ENCODE measurements at places on chromosomes 7 and 10.
A peak's percentile ranks its signal among the peaks of the same experiment; 100 is the strongest.

GRCh38 chr7:96737545-96738050, 28.0 kb upstream of the SEM1 start:
- no peak for DNase-seq

DNA sequence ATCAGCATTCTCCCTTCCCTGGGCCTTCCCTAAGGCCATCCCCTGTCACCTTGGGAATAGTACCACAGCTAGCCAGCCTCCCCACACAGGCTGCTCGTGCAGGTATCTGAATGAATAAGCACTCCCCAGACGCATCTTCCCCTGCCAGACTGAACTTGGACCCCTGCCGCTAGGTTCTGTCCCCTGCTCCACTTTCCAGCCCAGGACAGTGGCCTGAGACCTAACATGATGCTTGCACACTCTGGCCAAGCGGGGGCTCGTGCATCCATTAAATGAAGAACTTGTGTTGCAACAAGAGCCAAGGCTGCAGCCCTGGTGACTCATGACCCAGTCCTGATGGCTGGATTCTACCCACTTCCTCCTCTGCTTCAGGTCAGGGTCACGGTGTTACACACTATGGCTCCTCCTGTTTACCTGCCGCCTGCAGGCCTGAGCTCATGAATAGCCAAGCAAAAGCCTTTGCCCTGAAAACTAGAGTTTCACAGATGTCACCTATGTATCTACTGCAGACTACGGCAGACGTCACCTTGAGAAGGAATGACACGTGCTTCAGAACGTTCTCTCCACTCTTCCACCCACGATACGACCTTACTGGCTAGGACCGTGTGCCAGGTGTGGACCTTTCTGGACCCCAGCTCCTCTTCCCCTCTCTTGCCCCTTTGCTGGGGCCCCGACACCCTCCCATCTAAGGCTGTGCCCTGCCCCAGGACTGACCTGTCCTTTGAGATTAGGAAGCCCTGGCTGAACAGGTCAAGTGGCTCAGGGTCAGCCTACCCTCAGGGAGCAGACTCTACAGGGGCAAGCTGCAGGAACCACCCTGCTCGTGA, 6.5 kb downstream of the ASB13 start:
- DNase-seq = peak; percentile 84

DNA sequence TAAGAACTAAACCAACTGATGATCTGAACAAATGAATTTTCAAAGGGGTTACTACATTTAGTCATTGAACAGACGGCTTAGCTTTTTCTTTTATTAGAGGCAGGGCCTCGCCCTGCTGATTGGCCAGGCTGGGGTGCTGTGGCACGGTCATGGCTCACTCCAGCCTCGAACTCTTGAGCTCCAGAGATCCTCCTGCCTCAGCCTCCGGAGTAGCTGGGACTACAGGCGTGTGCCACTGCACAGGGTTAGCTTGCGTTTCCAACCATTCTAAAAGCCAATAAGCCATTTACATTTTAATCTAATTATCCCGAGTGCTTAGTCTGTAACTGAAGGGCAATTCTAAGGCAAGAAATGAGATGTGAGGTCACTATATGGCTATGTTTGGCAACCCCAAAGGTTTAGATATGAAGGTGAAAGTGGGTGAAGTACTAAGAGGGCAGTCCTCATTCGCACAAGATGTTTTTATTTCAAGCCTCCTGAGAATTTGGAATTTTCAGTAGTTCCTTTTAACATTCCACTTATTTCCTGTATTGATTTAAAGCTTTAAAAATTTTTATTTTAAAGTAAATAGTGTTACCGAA, 1.6 kb upstream of the CDK13 start:
- DNase-seq = peak; percentile 28

DNA sequence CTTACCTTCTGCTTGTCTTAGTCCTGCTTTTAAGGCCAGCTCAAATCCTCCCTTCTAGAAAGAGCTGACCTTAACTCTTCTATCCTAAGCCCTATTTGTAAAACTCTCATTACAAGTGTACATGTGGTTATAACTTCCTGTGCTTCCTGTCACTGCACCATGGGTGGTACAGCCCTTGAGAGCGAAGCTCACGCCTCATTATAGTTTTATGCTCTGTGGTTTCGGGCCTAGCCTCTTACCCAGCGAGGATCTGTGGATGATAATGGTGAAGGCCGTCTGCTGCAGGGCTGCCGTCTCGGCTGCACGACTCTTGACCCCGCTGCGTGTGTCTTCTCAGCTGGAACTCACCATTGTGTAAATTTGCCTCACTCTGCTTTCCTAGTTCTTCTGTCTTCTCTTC, 74.6 kb downstream of the CUL1 start:
- DNase-seq = no peak

Data from suppressor macrophage treated with lipopolysaccharide for 1 hour (primary cell).